C1 segment of cervical spinal cord (tissue), 14 donors: ENCODE measurements at places on chromosomes 2 and 18.

DNA sequence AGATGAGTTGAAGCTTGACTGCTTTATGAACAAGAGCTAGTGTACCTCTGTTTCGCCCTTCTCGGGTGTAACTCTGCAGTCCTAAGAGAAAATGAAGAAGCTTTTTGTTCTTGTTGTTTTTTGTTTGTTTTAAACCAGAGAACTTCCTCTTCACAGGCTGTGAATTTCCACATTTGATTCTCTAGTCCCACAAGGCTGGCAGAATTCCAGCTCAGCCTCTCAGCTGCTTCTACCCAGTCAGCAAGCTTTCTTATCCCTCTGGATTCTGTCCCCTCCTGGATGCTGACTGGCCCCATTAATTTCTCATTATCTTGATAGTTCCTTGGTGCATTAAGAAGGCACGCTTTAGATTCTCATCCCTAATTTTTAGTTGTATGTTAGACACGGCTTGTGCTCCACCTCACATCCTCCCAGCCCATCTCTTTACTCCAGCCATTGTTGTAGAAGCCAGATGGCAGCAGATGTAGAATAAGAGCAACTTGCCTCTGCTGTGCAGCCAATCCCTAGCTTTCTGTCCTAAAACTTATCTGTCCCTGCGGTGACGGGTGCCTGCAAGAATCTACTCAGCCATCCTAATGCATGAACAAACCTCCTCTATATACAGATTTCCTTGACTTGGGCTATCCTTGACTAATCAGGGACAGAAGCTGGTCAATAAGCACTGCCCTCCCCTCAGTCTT lies 12.3 kb upstream of the RESP18 start:
- no peak for DNase-seq

GRCh38 chr2:230717600-230717999 lies 5.0 kb downstream of the CAB39 start:
- DNase-seq, result no peak

- no peak for DNase-seq
These were observed 9.7 kb downstream of the ITGA4 start for GRCh38 chr2:181466661-181467576.

DNA sequence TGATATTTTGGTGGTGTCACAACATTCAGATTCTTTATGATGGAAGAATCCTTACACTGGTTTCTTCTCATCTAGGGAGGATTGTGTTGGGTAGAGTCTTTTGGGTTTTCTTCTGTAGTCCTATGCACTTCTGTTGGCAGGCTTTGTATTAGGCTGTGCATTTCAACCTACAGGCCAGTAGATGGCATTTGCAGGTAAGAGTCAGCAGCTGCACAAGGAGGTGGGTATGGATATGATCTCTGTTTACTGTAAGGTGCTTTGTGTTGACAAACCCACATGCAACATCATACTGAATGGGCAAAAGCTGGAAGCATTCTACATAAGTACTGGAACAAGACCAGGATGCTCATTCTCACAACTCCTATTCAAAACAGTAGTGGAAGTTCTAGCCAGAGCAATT lies 656.8 kb downstream of the METTL4 start:
- no peak for DNase-seq

GRCh38 chr2:165573534-165574461 lies 104.3 kb downstream of the CSRNP3 start:
- DNase-seq, result peak; percentile 58

- no peak for DNase-seq
These were observed 68.7 kb upstream of the ACSL3 start for GRCh38 chr2:222792001-222792611.

DNA sequence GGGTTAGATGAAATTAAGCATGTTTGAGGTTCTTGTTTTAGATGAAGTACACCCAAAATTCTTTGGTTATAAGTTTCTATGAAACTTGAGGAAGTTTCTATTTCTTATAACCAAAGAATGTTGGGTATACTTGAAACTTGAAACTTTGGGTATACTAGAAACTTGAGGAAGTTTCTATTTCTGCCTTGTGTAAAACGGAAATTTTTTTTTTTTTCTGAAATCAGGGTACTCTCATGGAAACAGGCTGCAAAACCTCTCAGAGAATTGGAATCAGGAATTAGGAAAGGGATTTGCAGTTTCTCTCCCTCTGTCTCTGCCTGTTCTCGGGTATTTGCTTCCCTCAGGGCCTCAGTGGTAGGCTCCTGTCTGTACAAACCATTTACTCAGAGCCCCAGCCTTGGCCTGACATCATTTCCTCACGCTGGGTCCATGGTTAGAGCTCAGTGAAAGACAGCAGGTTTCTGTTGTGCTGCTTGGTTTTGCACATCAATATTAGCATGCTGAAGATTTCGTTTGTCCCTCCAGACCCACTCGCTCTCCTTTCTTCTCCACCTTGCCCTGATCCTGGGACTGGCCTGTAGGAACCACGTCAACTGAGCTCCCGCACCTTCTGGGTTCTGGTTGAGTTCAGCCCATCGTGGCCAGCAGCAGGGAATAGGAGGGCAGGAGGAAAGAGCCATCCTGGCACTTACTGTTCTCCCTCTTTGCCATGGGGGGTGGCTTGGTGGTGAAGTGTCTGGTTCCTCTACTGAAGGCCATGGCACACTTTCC lies 106.4 kb downstream of the POLR1A start:
- DNase-seq, result peak; percentile 10

GRCh38 chr2:19041434-19042041 lies 316.9 kb downstream of the OSR1 start:
- no peak for DNase-seq

- DNase-seq, result no peak
These were observed 16.5 kb upstream of the VIT start for GRCh38 chr2:36680012-36680411.

DNA sequence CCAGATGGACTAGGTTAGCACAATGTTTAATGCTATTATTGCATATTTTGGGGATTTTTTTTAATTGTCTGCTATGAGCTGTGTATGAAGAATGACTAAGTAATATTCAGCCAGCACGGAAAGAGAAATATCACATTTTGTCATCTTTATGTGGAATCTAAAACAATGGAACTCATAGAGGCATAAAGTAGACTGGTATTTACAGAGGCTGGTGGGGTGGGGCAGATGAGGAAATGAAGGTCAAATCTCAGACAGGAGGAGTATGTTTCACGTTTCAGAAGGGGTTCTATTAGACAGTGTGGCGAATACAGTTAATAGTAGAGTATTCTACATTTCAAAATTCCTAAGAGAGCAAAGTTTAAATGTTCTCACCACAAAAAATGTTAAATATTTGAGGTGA lies 4.7 kb downstream of the CDH19 start:
- DNase-seq, result no peak

DNA sequence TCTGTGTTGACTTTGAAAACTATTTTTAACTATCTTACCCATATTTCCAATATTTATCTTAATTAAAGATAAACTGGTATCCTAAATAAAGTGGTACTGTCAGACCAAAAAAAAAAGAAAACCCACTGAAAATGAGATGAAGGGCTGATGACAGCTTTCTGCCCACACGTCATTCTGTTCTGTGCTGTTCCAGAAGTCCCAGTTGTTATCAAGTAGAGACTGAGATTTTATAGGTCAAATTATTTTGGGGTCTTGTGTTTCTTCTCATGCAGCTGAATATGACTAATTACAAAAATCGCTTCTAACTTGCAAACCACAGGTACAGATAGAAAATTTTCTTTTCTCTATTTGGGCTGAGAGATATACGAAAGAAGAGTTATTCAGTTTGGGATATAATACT lies 48.7 kb upstream of the KLF7 start:
- DNase-seq, result no peak
